Stromal cell of bone marrow (primary cell): ENCODE measurements at places on chromosomes 5 and 9.
A peak's percentile ranks its signal among the peaks of the same experiment; 100 is the strongest.

DNA sequence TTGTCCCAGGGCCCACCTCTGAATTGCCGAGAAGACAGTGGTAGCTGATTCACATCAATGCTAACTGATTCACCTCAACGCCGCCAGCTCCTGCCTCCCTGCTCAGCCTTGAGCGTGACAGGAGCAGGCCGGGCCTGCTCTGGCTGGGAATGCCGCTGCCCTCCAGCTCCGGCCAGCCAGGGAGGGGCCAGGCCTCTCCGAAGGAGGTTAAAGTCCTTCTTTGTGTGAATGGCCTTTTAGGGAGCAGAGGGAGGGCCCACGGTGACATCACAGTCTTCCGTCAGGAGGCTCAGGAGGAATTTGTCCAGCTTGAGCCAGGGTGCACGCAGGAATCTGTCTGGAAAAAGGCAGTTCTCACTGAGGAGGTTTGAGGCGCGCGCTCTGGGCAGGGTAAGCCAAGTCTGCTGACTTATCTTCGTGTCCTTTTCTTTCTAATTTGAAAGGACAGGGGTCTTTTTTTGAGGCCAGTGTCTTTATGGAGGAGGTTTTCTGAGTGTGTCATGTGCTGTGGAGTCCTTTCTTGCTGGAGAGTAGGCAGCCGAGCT is 82.7 kb downstream of the C9orf152 start:
- peak; percentile 95 for DNase-seq

DNA sequence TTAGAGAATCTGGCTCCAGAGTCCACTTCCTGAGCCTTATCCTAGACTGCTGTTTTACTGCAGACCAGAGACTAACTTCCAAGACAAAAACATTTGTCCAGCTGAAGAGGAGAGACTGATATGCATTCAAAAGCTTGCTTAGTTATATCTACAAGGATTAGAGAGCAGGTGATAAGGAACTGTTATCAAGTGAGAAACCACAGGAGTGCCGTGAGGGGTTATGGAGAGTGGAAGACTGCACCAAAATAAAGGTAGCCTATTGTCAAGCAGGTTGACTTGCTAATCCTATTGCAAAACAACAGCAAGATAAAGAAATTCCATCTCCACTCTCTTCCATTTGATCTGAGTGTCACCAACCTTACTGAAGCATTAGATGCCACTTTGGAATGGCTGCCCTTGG is 139.1 kb downstream of the SCAMP1 start:
- no peak for DNase-seq

DNA sequence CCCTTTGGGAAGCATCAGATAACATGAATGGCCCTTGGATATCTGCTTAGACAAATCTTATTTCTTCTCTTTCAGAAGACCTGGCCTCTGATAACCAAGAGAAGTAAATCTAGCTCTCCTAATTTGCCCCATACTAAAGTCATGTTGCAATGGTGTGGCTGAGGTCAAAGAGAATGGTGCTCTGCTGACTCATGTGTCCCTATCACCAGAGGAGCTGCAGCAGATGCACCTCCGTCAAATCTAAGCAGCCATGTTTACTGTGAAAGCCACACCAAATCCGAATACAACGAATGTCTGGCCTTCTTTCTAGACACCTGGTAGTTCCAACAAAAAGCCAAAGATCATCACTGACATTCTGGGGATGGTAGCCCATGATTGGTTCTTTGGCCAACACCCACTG is 23.2 kb downstream of the RETREG1 start:
- no peak for DNase-seq

- DNase-seq: peak; percentile 90
Measured at GRCh38 chr5:120152472-120152871, 311.6 kb upstream of the PRR16 start.

DNA sequence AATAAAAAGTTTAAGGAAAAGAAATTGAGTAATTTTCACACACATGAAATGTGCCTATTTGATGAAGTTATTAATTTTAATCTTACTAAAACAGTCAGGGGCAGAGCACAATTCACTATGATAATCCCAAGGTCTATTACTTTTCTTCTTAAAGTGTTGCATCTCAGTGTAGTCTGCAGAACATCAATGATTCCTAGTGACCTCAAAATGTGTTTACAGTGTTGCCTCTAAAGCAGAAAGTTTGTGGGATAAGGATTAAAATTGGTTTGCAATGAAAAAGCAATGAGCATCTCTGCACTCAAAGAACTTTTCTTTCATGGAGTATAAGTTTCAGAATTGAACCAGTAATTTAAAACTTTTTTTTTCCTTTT is 63.0 kb downstream of the CEP120 start:
- no peak for DNase-seq

- no peak for DNase-seq
Measured at GRCh38 chr9:17116400-17116837, 18.4 kb upstream of the CNTLN start.

GRCh38 chr9:35935261-35935660 is 22.7 kb downstream of the OR2S2 start:
- no peak for DNase-seq

- DNase-seq: no peak
Measured at GRCh38 chr9:124361128-124361527, 54.1 kb downstream of the PSMB7 start.

DNA sequence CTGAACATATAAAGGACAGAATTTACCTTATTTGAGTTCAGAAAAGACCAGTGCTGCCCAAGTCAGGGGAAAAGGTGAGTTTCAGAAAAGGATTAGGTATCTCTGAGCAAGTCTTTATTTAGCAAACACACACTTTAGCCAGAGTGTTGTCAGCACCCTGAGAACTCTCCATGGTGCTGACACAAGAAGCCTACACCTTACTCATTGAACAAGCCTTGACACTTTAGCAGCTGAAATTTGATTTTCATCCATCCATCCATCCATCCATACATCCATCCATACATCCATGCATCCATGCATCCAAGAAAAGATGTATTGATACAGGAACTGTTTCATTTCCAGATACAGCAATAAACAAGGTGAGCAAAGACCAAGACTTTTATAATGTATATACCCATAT is 311.2 kb downstream of the TRIM32 start:
- DNase-seq: no peak

GRCh38 chr9:134360897-134361296 is 34.6 kb downstream of the RXRA start:
- no peak for DNase-seq

GRCh38 chr9:103397868-103398600 is 402.9 kb downstream of the CYLC2 start:
- no peak for DNase-seq

GRCh38 chr5:55276771-55277170 is 30.7 kb downstream of the DHX29 start:
- no peak for DNase-seq

GRCh38 chr5:157497875-157498611 is 38.0 kb downstream of the NIPAL4 start:
- no peak for DNase-seq

DNA sequence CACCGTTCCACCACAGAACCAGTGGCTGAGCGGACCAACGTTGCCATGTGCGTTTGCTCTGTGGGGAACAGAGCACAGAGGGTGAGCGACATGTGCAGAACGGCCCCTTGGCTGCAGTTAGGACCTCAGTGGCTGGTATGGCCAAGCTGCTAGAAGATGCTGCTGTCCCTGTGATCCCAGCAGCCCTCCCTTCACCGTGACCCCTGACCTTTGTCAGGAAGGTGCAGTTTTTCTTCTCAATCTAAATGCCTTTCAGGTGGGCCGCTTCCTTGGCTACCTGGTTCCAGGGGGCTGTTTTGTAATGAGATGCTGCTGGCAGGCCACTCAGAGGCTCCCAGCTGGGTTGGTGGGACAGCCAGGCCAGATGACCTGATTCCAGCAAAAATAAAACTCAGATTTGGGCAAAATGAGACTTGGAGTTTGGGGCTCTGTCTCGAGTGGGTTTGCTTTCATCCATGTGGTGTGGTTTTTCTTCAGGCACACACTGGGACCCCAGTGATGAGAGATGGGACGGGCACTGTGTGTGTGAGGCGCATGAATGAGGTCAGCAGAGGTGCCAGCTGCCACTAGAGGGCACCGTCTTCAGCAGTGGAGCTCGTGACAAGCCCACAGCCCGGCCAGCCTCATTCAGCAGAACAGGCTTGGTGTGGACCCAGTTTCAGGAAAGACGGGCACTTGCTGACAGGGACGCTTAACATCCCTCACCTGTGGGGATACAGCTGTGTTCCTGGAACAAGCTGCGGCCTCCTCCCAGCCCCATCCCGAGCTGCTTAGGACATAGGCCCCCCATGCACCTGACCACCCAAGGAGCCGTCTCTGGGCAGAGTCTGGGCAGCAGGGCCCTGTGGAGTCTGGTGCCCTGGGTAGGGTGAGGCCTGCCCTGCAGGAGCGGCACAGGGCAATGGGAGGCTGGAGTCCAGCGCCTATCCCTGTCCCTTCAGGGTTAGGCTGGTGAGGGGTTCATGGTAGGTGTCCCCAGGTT is 4.1 kb downstream of the MRPS2 start:
- DNase-seq: peak; percentile 31

DNA sequence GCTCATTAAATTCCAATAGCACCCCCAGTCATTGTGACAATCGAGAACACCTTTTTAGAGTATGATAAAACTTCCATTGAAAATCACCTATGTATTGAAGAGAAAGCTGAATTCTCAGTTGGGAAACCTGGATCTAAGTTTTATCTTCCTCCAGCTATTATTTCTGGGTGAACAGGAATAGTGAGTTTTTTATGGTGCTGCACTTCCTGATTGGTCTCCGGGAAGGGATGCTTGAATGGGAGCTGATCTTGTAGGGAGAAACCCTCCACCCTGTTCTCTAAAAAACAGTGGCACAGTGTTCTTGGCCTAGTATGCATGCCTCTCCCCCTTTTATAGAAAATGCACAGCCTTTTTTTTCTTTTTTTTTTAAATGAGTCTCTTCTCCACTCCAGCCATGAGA is 112.2 kb downstream of the ACTBL2 start:
- no peak for DNase-seq

GRCh38 chr9:127878001-127878651 is 651 bp upstream of the AK1 start:
- DNase-seq: no peak

DNA sequence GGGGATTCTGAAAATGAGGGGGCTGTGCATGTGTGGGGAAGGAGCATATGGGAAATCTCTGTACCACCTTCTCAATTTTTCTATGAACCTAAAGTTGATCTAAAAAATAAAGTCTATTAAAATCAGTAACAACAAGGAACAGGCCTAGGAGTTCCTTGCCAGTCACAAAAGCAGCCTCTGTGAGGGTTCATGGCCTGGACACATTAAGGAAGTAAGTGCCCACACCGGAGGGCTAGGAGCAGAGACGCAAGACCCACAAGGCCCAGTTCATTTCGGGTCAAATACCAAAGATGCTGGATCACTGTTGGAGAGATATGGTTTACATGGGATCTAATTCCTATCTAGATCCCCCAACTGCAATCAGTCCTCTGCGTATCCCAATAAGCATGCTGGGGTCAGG is 88.4 kb downstream of the SEMA4D start:
- DNase-seq: no peak

DNA sequence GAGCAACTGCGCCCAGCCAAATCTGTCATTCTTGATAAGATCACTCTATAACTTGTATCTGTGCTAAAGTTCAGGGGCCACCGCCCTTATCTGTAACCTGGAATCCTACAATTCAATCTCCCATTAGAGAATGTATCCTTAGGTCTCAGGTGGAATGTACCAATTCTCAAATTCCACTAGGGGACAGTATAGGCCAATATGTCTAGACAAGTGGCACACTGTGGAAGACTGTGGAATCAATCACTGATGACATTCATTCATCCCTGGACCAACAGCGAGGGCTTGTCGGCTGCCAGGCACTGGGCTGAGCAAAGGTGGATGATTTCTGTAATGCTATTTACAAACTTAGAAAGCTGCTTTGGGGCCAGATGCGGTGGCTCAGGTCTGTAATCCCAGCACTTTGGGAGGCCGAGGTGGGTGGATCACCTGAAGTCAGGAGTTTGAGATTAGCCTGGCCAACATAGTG is 28.7 kb upstream of the MEGF9 start:
- no peak for DNase-seq

DNA sequence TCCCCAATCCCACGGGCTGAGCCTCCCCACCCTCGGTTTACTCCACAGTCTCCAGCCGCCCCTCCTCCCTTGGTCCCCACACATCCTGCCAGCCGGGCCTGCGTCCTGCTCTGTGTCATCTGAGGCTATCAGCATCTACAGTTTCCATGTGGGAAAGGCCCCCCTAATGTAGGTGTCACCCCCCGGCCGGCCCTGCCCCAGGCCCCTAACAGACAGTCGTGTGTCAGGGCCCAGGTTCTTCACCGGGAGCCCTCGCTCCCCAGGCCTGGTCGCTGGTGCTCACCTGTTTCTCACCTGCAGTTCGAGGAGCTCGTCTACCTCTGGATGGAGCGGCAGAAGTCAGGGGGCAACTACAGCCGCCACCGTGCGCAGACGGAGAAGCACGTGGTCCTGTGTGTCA is 62.7 kb downstream of the KCNT1 start:
- no peak for DNase-seq

- DNase-seq: no peak
Measured at GRCh38 chr5:176856746-176857145, 42.4 kb downstream of the HK3 start.

DNA sequence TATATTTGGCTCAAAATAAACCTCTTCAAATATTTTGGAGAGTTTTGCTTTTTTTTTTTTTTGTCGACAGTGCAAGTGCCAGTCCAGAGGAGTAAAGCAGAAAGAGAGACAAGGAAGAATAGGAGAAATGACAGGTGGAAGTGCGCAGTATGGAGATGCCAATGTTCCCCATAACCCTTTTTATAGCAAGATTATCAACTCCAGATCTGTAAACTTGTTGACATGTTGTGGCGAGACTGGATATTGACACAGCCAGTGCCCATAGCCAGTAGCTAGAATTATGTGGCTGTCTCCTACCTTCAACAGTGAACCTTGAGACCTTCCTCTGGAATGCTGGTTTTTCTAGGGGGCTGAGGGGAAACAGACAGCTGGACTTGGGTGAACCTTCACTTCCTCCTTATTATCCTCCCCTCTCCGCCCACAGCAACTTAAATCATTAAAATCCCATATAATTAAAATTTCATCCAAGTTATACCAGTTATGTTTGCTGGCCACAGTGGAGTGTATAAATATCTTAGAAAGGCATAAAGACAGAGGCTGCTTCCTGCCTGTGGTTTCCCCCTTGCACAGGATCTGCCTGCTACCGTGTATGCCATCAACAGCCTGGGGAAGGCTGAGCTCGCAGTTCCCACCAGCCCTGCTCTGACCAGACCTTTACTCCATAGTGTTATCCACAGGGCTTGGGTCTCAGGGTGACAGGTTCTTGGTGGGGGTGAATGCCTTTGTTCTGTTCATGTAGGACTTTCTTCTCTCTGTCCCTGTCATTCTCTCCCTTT is 112.3 kb upstream of the ANKH start:
- no peak for DNase-seq

DNA sequence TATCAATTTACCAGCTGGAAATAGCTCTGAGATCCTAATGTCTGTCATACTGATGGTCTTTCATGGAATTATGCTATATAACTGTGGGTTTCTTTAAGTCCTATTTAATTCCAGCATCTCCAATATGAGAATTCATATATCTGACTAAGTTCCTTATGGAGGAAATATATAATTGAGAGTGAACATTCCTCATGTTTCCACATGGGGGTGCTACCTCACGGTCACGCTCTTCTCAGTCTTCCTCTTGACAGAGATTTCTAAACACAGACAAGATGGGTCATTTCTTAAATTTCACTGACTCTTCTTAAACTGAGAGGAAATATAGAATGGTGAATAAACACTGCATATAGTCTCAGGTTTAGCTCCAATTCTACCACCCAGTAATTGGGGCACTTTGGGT is 212.1 kb downstream of the SLF1 start:
- DNase-seq: peak; percentile 5
